ENCODE measurements at places on chromosomes 7 and 10.

DNA sequence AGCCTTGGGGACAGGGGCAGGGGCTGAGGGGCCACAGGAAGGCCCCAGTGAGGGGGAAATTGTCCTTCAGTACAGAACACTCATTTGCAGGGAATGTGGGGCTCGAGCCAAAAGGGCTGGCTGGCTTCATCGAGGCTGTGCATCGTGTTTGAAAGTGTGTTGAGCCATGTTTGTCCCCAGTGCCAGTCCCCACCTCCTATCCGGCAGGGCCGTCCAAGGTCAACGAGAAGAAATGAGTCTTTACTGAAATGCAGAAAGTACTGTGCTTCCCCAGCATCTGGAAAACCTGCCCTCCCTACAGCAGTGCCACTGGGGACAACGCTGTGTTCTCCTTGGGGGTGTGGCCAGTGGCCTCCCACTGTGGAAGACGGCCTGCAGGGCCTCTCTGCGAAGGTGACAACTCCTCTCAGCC is 214.1 kb downstream of the KLF6 start:
- no peak for DNase-seq
- H3K27ac ChIP-seq: no peak overlapping the region
- no peaks in the 10 kb centered on the region for H3K36me3 ChIP-seq
- no peaks in the 10 kb centered on the region for H3K4me1 ChIP-seq
- H3K27me3 ChIP-seq: no peaks in the 10 kb centered on the region

DNA sequence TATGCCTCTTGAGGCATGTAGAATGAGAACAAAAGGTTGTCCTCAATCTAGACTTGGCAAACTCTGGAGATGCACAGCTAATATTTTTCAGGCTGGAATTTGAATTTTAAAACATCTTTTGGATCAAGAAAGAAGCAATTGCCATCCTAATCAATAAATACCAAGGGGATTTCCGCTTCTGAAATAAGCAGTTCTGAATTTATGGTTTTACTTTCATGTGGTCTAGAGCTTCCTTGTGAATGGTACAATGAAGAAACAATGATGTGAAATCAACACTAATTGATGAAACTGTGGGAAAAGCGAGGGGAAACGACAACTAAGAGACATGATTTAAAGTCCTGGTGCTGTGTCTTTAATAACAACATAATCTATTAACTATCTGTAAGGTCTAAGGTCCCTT is 1202.7 kb downstream of the SORCS3 start:
- H3K27me3 ChIP-seq: no peaks in the 10 kb centered on the region
- H3K27ac ChIP-seq: no peak overlapping the region
- no peaks in the 10 kb centered on the region for H3K36me3 ChIP-seq
- H3K4me1 ChIP-seq: peaks cover 13% of the 10 kb centered on the region

DNA sequence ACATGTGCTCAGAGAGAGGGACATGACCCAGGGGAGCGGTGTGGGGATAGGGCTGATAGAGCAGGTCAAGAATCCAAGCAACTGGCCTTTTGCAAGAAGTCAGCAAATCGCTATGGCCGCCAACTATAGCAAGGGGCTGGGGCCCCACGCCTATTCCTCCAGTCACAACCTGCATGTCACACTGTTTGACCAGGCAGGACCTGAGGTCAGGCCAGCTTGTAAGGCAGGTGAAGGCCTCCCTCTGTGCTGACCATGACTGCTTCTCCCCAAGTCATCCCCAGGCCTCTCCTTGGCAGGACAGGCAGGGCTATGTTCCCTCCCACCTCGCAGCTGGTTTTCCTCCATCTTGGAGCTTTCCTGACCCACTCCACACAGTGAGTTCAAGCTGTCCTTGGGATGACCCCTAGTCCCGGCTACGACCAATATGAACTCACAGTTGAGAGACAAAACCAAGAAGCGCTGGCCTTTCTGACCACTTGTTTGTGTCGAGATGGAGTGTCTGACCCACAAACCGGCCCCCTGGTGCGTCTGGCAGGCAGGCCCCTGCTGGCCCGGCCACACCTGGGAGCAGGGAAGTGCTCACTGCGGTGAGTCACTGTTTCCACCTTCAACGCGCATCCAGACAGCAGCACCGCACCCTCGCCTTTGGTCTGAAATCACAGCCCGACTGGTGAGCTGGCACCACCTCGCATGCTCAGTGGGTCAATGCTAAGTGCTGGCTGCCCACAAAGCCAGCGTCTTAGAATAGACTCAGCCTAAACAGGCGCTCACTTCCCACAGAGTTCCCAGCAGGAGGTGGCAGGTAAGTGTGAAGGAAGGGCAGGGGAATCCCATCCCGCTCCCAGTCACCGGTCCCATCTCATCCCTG is 81.4 kb downstream of the VWA2 start:
- no peaks in the 10 kb centered on the region for H3K27me3 ChIP-seq
- H3K36me3 ChIP-seq: no peaks in the 10 kb centered on the region
- H3K4me1 ChIP-seq: peaks cover 8% of the 10 kb centered on the region

DNA sequence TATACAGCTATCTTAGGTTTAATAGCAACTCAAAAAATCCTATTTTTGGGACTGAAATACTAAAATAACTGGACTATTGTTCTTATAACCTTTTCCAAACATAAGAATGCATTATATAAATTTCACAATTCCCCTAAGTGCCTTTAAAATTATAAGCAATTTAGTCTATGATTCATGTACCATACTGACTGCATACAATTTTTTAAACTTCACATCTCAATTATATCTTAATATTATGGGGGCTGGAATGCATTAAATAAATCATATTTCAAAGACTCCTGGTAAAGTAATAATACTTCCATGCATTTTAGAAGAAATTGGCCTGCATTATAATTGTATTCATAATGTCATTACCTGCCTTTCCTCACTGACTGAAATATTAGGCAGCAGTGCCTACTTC is 144.6 kb downstream of the CHCHD3 start:
- H3K27me3 ChIP-seq: no peaks in the 10 kb centered on the region
- H3K4me1 ChIP-seq: 0 out of 2 replicates have a peak, but pooled peaks cover under 1% of the 10 kb centered on the region
- no peak for DNase-seq
- no peaks in the 10 kb centered on the region for H3K36me3 ChIP-seq

DNA sequence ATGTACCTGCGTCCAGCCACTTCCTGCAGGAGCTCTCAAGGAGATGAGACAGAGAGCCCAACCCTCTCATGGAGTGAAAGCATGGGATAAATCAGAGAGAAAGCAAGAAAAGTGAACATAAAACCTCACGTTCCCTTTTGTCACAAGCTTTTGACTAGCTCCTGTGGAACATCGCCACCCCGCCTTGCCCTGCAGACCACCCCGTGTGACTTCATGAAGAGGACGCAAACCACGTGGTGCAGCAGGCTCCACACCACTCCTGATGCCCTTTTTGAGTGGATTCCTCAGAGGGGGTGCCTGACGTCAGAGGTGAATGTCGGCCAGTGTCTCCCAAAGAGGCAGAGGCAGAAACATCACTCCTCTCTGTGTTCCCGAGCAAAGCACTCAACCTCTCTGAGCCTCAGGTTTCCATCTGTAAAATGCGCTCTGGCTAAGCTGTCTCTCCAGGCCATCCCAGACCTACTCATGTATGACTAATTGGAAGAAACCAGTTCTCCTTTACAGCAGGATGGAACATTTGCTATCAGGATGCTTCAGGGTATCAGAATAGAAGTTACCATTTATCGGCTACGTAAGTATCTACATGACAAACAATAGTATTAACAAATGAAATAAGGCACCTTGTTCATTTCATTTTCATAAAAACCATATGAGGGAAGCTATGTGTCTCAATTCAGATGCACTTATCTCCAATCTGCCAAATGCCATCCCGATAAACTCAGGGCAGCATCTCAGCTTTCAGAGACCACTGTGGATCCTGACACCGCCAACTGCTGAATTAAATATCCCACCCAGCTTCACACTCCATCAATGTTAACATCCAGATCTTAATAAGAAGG is 5.3 kb downstream of the ZNF488 start:
- no peaks in the 10 kb centered on the region for H3K4me1 ChIP-seq
- no peaks in the 10 kb centered on the region for H3K27me3 ChIP-seq

DNA sequence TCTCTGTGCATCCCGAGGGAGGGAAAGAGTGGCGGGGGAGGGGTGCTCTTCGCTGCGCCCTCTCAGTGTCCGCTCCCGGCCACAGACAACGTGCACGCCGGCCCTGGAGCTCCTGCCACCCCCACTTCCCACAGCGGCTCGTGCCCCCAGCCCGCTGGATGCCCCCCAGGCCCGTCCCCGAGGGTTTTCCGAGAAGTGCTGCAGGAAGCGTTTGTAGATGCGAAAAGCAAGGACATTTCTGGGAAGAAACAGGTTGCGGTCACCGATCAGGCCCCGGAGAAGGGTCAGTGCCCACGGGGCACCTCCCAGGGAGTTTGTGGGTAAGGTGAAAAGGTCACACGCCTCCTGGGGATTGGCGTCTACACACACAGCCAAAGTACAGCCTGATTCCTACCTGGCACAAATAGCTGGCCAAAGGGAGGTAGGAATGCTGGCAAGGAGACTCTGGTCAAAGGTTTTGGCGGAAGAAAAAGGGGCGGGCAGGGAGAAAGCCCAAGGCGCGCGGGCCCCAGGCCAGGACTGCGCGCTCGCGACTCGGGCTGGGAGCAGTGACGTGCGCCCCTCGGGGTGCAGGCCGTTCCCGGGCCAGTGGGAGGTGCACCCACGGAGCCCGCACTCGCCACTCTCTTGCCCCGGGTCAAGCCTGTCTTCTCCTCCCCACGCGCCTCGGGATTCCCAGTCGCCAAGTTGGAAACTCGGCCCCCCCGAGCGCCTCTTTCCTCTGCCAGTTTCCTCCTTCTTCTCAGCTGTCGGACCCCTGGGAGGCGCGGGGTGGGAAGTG is 1.5 kb upstream of the NRP1 start:
- H3K36me3 ChIP-seq: no peaks in the 10 kb centered on the region
- no peak overlapping the region for H3K27ac ChIP-seq
- DNase-seq: no peak
- peaks cover 8% of the 10 kb centered on the region for H3K27me3 ChIP-seq

- no peaks in the 10 kb centered on the region for H3K27me3 ChIP-seq
- no peak overlapping the region for H3K4me3 ChIP-seq
- DNase-seq: no peak
- no peaks in the 10 kb centered on the region for H3K36me3 ChIP-seq
Measured at GRCh38 chr7:111089822-111090426, 1.0 kb upstream of the LRRN3 start.

DNA sequence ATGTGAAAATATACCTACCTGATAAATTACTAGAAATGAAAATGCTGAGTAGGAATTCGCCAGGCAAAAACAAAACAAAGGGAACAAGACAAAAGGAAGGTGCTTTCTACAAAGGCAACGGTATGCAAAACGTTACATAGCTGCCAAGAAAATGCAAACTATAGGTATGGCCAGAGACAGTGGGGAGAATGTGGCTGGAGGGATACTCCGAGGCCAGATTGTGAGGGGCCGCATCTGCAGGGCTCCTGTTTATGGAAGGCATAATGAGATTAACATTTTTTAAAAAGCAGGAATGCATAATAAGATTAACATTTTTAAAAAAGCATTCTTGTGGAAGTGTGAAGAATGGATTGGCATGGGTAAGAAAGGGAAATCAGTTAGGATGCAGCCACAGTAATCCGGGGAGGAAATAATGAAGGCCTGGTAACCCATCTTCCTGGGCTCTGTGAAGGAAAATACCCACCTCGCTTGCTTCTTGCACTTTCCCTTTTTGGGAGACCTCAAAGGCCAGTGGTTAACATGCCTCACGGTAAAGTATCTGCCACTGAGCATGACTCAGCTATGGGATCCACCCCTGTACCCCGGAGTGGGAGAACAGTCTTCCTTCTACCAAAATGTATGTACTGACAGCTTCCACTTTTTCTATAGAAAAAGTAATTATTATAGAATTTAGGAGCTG is 145.8 kb upstream of the LRRN3 start:
- H3K4me1 ChIP-seq: peaks cover 8% of the 10 kb centered on the region
- DNase-seq: no peak
- no peak overlapping the region for H3K4me3 ChIP-seq
- no peaks in the 10 kb centered on the region for H3K36me3 ChIP-seq
- no peak overlapping the region for H3K27ac ChIP-seq

GRCh38 chr10:123926401-123927264 is 35.0 kb upstream of the CPXM2 start:
- no peaks in the 10 kb centered on the region for H3K4me1 ChIP-seq
- no peaks in the 10 kb centered on the region for H3K36me3 ChIP-seq
- H3K27ac ChIP-seq: no peak overlapping the region

GRCh38 chr10:99768556-99768955 is 13.9 kb upstream of the ABCC2 start:
- no peak overlapping the region for H3K27ac ChIP-seq
- no peaks in the 10 kb centered on the region for H3K27me3 ChIP-seq
- H3K4me3 ChIP-seq: no peak overlapping the region

GRCh38 chr7:22702516-22702915 is 24.5 kb upstream of the IL6 start:
- H3K4me3 ChIP-seq: no peak overlapping the region
- H3K27me3 ChIP-seq: no peaks in the 10 kb centered on the region
- H3K4me1 ChIP-seq: no peaks in the 10 kb centered on the region
- H3K27ac ChIP-seq: no peak overlapping the region
- no peaks in the 10 kb centered on the region for H3K36me3 ChIP-seq

GRCh38 chr7:123484199-123484598 is 50.2 kb downstream of the IQUB start:
- no peak overlapping the region for H3K4me3 ChIP-seq
- H3K36me3 ChIP-seq: no peaks in the 10 kb centered on the region
- H3K27ac ChIP-seq: no peak overlapping the region

DNA sequence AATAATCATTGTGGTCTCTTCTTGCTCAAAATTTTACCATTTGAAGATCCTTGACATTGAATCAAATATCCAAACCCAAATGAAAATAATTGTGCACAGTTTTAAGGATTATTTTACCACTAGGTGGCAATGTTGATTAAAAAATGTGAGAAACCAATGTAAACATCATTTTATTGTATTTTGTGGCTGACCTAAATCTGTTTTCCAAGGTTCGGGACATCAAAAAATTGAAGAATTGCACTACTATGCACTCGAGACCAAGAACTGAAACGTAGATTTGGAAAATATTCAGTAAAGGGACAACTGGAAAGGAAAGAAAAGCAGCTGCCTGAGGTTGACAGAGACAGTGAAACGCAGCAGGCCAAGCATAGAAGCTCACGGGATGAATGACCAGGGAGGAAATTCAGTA is 259.3 kb downstream of the SNX13 start:
- H3K4me3 ChIP-seq: no peak overlapping the region
- H3K4me1 ChIP-seq: no peaks in the 10 kb centered on the region
- H3K36me3 ChIP-seq: no peaks in the 10 kb centered on the region
- H3K27me3 ChIP-seq: no peaks in the 10 kb centered on the region

DNA sequence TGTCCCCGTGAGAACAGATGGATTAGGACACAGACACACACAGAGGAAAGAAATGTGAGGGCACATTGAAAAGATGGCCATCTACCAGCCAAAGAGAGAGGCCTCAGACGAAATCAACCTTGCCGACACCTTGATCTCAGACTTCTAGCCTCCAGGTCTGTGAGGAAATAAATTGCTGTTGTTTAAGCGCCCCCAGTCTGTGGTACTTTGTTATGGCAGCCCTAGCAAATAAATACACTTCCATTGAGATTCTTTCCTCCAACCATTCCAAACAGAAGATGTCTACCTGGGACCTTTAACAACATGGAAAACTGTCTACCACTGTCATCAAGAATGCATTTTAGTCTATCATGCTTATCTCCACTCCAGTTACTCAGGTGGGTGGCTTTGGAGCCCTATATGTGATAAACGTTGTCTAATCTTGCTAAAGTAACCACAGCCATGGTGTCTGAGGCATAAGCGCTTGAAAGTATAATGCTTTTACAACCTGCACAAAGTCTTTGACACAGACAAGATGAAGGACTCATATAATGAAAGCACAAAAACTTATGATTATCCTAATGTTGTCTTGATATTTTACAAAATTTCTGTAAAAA is 244.3 kb downstream of the MTERF1 start:
- no peaks in the 10 kb centered on the region for H3K36me3 ChIP-seq
- H3K4me3 ChIP-seq: no peak overlapping the region
- peak; percentile 10 for DNase-seq
- no peaks in the 10 kb centered on the region for H3K4me1 ChIP-seq
- H3K27me3 ChIP-seq: no peaks in the 10 kb centered on the region
- H3K27ac ChIP-seq: no peak overlapping the region

- no peaks in the 10 kb centered on the region for H3K36me3 ChIP-seq
- H3K4me3 ChIP-seq: no peak overlapping the region
- no peak for DNase-seq
- no peak overlapping the region for H3K27ac ChIP-seq
Measured at GRCh38 chr10:124264711-124265390, 153.9 kb downstream of the OAT start.
